Suppressor macrophage (primary cell): ENCODE measurements at places on chromosomes 6 and 20.

DNA sequence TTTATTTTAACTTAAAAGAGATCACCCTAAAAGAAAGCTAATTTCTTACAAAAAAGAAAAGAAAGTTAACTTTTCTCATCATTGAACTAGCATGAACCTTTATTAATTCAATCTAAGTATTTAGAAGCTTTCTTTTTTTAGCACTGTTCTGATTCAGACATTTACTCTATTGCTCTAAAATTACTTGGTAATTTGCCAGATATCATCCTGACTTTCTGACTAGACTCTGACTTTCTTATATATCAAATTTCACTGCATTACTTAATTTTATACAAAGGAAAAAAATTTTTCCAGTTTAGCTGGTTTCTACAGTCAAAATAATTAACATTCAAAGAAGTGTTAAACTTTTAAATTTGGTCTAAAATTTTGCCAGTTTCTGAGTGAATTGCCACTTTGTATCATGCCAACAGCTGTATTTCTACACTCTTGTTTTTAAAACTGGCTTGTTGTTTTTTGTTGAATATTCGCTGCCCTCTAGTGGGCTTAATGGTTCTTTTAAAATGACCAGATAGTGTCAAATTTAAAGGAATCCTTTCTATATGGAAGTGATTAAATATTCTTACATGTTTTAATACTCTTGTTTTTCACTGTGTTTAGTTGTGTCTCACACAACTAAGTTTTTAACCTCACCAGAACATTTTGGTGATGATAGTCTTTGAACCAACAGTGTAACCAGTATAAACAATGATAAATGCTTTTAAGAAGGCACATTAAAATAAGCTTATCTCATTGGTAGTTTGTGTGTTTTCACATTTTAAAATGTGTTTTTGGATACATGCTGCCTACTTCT is 102.0 kb downstream of the POPDC3 start:
- peak; percentile 55 for DNase-seq

GRCh38 chr20:16036331-16036730 is 536.9 kb downstream of the KIF16B start:
- no peak for DNase-seq

DNA sequence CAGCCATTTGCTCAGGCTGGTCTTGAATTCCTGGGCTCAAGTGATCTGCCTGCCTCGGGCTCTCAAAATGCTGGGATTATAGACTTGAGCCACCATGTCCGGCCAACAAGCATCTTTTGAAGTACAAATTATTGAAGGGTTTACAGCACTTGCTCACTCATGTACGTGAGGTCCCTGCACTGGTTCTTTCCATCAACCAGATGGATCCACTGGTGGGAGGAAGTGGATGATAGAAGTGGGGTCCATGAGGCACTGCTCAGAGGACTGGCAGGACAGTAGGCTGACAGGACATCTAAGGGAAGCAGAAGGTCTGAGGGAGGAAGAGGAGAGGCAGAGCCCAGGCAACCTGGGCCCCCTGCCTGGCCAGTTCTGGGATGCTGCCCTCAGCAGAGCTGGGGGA is 109.2 kb upstream of the NXT1 start:
- DNase-seq = no peak

- no peak for DNase-seq
These were observed 33.6 kb downstream of the TFAP2A start for GRCh38 chr6:10381133-10381829.

GRCh38 chr6:92977018-92977417 is 442.3 kb downstream of the EPHA7 start:
- DNase-seq = no peak

GRCh38 chr6:35585658-35586057 is 73.0 kb upstream of the TULP1 start:
- DNase-seq = peak; percentile 51

- peak; percentile 44 for DNase-seq
These were observed 503.7 kb downstream of the KIF16B start for GRCh38 chr20:16069389-16070010.

GRCh38 chr6:64224819-64225218 is 589.2 kb downstream of the PHF3 start:
- no peak for DNase-seq

- DNase-seq = peak; percentile 9
These were observed 7.7 kb upstream of the KLHL31 start for GRCh38 chr6:53673162-53673727.

DNA sequence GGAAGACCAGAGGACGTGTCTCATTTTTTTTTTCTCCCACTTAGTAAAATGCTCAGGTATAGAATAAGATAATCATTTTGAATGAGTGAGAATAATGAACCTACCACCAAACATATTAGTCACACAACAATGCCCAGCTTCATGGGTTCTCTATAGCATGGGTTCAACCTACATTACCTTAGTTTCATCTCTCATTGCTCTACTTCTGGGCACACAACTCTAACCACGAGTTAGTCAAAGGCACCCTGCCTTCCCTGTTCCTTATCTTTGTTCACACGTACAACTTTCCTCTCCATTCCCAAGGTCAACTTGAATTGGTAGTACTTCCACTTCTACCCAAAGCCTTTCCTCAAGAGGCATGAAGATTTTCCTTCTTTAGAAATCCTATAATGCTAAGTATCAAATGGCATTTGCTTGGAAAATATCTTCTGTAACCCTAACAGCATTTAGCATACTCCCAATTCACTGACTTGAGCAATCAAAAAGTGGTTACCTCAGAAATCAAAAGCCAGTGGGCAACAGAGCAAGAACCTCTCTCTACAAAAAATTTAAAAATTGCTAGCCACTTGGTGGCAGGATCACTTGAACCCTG is 20.9 kb downstream of the DEK start:
- DNase-seq = no peak

GRCh38 chr6:98292810-98293209 is 541.6 kb upstream of the POU3F2 start:
- DNase-seq = no peak

DNA sequence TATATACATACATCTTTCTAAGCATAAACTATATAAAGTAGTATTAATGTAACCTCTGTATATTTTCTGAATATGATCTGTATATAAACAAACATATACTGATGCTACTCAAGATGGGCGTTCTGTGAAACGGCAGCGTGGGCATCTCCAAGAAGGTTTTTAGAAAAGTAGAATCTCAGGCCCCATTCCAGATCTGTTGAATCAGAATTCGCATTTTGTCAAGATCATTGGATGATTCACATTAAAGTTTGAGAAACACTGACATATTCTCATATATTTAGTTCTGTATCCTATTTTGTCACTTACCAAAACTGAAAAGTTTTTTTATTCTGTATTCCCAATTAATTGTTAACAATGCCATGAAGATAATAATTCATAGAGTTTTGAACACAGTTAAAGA is 5.5 kb downstream of the C6orf141 start:
- no peak for DNase-seq

- peak; percentile 23 for DNase-seq
These were observed 13.4 kb downstream of the PHIP start for GRCh38 chr6:79064635-79065034.

DNA sequence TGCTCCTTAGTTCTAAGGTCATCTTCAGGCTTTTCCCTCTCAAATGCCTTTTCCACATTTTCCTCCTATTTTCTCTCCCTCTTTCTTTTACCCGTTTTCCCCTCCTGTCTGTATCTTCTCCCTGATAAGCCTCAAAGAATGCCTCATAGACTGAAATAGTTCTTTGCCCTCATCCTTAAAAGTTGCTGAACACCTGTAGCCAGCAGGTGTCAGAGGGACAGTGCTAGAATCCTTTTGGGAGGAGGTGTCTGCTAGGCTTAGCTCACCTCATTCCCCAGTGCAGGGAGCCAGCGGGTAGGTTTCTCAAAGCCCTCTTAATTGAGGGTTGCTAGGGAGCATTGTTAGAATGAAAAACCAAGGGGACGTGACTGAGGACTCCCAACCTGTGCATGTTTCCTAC is 204.0 kb downstream of the TSHZ2 start:
- no peak for DNase-seq

GRCh38 chr6:35419417-35419816 is 32.7 kb upstream of the FANCE start:
- DNase-seq = peak; percentile 51

DNA sequence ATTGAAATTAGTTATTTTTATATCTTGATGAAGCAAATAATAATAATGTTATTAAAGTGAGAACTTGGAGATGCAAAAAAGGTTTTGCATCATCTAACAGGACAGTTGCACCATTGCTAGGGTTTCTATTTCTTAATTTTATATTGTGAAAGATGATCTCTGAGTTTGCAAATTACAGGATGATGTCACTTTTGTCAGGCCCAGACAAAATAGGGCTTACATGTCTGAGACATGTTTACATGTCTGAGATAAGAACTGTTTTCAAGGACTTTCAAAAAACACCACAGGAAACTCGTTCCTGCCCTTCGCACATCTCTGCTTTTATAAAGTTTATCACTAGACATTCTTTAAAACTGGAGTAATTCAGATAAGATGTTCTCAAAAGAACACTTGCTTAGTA is 1075.8 kb upstream of the MANEA start:
- no peak for DNase-seq

- peak; percentile 63 for DNase-seq
These were observed 1.1 kb downstream of the CTSA start for GRCh38 chr20:45892049-45892825.

DNA sequence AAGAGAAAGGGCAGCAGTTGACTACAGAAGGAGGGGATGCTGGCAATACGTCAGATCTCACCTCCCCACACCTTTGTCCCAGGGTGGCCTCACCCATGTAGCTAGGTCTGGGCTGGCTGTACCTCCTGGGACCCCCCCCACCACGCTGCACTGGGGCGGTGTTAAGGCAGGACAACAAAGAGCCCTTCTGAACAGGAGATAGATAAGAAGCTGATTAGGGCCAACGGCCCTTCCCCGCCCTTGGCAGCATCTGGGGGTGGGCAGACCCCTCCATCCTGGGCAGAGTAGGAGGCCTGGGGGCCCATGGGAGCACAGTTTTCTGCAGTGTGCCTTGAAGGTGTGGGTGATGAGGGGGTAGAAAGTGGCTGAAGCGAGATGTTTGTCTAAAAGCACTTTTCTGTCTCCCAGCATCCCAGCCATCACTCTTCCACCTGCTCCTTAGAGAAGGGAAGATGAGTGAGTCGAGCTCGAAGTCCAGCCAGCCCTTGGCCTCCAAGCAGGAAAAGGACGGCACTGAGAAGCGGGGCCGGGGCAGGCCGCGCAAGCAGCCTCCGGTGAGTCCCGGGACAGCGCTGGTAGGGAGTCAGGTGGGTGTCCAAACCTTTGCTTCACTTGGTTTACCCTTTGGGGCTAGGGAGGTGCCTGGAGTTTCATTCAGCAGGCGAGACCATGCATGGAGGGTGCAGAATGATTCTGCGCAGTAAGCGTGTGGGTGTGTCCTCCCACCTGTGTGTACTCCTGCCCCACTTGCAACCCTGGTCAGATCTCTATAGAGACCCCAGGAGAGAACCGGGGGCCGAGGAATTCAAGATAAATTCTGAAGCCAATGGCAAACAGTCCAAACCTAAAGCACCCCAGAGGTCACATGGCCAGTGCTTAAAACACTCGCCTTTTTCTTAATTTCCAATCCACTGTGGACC is 3.9 kb downstream of the HMGA1 start:
- DNase-seq = no peak

- no peak for DNase-seq
These were observed 18.4 kb upstream of the SNPH start for GRCh38 chr20:1247689-1248088.

DNA sequence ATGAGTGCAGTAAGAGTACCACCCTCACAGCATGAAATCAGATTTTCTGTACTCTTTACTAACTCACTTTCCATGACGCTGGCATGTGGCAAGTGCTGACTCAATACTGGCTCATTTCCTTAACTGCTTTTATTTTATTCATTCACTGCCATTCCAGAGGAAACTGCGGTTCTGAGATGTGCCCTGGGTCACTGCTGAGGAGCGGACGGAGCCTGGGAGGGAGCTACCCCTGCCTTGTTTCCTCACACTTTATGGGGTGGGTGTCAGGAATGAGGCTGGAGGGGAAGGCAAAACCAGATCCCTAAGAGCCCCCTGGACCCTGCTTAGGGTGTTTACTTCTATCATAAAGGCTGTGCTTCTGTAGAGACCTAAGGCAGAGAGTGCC is 14.4 kb downstream of the NT5E start:
- peak; percentile 69 for DNase-seq
